ENCODE measurements at places on chromosomes 1 and 21. TPM values are rescaled to one million over a fixed set of nuclear protein-coding genes. Genes with fewer than 3 reads are reported as not detected.

Gene CFHR2
- not detected for total RNA-seq

Gene CATSPERE
- total RNA-seq, result 0.25 TPM

Gene A3GALT2
- total RNA-seq, result not detected

Gene SELL
- 64.9 TPM for total RNA-seq

Gene SMCP
- total RNA-seq, result not detected

Gene NEGR1
- total RNA-seq, result not detected

Gene ILDR2
- 18.5 TPM for total RNA-seq

Gene TMEM125
- total RNA-seq, result not detected

Gene HCRTR1
- total RNA-seq, result not detected

Gene OR6N1
- not detected for total RNA-seq

Gene KRTAP12-2
- total RNA-seq, result not detected

Gene OR2L5
- not detected for total RNA-seq

GRCh38 chr1:218345673-218346390, 696 bp downstream of the TGFB2 start:
- DNase-seq, result no peak

DNA sequence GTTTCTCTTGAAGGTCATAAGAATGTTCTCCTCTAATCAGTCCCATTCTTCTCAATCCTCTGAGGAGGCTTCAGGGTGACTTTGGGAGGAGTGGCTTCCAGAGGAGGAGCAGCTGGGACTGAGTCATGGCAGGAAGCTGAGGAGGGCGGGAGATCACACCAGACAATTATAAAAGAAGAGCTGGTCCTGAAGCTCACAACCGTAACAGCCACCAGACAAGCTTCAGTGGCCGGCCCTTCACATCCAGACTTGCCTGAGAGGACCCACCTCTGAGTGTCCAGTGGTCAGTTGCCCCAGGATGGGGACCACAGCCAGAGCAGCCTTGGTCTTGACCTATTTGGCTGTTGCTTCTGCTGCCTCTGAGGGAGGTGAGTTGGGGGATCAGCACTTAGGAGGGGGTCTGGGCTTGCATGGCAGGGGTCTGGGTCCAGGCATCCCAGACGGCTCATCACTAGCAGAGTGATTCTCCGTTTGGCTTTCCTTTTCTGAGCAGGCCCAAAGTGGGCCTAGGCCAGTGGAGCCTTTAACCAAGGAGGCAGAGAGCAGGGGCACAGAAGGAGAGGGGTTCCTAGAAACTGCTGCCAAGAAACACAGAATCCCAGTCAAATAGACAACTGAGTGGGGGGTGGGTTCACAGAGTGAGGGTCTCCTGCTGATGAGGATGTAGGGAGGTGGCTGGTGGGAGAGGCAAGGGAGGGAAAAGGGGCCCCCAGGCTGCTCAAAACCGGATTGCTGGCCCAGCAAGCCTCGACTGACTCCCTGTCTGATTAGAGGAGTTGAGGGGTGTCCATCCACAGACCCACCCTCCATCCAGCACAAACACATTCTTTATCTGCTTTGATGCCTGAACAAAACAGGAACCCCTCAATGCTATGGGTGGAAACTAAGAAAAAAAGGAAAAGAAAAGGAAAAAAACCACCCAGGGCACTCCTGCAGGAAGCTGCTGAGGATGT, at the start of gene ECM1:
Gene ECM1 (plus strand): TSS at position 198 of the 953 bp plus-strand sequence. CDS start 101 bp downstream, at position 299.
- DNase-seq, result no peak

- no peak for DNase-seq
Observed at GRCh38 chr1:46806196-46807020, 7.6 kb downstream of the CYP4B1 start.

DNA sequence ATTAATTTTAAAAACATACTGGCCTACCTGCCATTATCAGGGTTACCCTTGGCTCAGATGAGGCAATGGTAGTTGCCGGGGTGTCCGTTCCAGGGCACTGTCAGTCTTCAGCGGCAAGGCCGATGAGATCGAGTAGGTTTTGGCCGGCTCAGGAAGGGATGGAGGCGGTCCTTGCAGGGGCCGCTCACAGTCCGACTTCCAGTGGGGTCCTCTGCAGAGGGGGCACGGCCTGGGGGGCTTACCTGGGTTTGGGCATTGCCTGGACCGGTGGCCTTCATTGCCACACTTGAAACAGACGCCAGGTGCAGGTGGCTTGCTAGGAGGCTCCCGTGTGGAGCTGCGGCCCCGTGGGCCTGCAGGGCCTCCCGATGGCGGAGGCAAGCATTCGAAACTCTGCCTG, 2.5 kb downstream of the ERVH48-1 start:
- no peak for DNase-seq

- no peak for DNase-seq
Observed at GRCh38 chr1:2206813-2207487, 12.4 kb upstream of the FAAP20 start.

- no peak for DNase-seq
Observed at GRCh38 chr1:71296551-71297134, 215.8 kb upstream of the ZRANB2 start.

DNA sequence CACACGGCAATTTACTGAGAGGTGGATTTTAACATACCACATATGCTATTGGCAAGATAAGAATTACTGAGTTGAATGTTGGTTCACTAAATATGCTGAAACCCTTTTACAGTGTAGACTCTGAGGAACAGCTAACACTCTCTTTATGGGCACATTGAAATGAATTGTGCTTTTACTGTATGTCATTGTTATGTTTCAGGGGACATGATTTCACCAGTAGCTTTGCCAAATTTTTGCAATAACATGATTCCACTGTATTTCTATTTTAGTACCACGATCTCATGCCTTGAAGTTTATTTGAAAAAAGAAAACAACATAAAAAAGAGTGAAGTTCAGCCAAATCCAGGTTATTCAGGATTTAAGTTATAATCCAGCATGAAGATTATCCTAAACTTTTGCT, 188.5 kb downstream of the HLX start:
- no peak for DNase-seq

GRCh38 chr1:167821969-167822685, 91.8 kb downstream of the ADCY10 start:
- no peak for DNase-seq

- DNase-seq, result no peak
Observed at GRCh38 chr1:24904731-24905354, 25.2 kb downstream of the RUNX3 start.

DNA sequence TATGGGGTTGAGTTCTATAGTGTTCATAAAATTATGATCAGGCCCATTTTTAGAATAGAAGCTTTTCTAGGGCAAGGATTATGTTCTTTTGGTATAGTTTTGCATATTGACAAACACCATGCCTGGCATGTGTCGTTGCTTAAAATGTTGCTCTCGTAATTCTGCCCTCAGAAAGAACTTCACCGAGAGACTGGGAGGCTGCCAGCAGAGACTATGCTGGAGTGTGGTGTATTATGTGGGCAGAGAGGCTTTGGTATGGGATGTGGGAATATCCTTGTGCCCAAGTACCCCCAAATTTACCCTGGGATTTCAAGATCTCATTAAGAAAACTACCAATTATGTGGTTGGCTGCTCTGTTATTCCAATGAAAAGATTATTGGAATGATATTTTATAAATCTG, 27.9 kb downstream of the PGM1 start:
- no peak for DNase-seq

DNA sequence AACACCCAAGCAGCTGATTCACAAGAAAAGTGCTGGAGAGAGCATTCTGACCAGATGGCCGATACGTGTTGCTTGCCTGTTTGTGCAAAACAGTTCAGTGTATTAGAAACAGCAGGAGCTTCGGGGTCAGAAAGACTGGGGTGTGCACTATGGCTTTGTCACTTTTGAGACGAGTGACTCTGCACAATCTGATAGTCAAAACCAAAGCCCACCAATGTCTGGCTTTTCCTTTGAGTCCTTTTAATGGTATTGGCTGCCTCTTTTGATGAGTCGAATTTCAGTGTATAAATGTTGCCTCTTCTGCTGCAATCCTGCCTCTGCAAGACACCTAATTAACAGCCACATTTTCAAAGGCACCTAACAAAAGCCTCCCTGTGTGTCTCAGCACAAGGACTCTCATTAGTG, 444.6 kb downstream of the AJAP1 start:
- no peak for DNase-seq

- no peak for DNase-seq
Observed at GRCh38 chr1:86926883-86927282, 12.4 kb downstream of the HS2ST1 start.

GRCh38 chr1:196558411-196558810, 49.8 kb downstream of the KCNT2 start:
- no peak for DNase-seq

DNA sequence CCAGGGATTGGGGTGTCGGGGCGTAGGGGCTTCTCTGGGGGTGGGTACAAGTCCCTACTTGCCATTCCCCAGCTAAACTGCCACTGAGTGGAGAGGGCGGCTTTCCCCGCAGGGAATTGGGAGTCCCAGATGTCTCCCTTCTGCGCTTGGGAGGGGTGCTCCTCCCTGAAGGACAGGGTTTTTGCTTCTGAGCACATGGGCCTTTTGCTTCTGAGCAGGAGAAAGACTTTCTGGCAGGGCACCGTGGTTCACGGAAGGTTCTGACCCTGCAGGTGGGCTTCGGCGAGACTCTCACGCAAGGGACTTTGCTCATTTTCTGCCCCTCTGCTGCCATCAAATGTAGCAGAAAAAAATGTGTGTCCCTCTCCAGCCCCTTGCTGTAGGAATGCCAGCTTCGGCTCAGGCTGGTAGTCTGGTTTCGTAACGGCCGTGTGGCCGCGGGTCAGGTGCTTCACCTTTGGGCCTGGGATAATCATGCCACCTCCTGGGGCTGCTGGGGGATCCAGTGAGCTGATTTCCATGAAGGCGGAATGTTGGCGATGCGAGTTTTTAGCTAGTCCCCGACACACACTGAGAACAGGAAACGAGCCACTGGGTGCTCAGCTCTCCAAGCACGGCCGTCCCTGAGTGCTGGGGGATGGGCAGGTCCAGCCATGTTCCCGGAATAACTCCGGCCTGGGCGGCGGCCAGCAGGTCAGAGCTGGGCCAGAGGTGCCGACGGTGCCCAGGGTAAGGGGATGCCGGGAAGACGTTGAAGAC, 364.0 kb downstream of the CAMTA1 start:
- DNase-seq, result no peak

DNA sequence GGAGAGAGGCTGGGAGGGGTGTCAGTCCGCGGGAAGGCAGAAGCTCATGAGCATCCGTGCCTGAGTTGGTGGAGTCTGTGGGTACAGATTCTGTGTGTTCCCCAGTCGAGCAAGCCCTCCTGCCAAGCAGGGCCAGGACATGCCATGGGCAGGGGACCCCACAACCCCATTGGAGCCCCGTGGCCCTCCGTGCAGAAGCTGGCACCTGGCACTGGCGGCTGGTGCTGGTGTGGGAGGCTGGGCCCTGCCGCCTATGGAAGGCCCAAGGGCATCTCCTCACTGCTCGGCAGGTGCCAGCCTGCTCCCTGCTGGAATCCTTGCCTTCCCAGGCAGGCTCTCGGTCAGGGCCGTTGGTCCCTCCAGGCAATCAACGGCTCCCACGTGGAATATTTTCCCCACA, 73.7 kb downstream of the UBE2T start:
- DNase-seq, result no peak

GRCh38 chr1:106268070-106268469, 788.4 kb upstream of the PRMT6 start:
- DNase-seq, result no peak

- peak; percentile 80 for DNase-seq
Observed at GRCh38 chr1:32249831-32250525, 1.1 kb upstream of the LCK start.

GRCh38 chr1:9659328-9659727, 7.8 kb downstream of the PIK3CD start:
- no peak for DNase-seq

DNA sequence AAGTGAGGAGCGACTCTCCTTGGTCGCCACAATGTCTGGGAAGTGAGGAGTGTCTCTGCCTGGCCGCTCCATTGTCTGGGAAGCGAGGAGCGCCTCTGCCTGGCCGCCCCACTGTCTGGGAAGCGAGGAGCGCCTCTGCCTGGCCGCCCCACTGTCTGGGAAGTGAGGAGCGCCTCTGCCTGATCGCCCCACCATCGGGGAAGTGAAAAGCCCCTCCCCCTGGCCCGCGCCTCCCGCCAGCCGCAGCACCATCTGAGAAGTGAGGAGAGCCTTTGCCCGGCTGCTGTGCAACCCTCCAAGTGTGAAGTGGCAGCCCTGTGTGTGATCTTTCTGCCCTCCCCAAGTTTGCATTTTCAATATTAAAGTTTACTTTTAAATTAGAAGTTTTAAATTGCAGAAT, 95.0 kb upstream of the PPP2R5A start:
- no peak for DNase-seq

- peak; percentile 15 for DNase-seq
Observed at GRCh38 chr1:235954306-235955283, 87.9 kb upstream of the LYST start.

DNA sequence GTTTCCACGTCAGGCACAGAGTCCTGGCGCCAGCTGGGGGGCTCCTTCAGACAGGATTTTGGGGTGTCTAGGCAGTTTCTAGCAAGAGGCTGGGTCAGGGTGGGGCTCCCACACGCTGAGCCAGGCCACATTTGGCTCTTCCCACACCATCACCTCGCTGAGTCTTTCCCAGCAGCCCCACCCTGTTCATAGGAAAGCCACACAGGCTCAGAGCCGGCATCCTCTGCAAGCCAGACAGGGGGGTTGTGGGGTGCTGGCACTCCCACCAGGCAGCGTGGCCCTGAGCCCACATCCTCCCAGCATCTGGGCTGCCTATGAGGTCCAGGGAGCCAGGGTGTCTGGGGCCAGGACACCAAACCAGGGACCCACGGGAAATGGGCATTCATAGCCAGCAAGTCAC, 2.8 kb upstream of the GPR153 start:
- no peak for DNase-seq

DNA sequence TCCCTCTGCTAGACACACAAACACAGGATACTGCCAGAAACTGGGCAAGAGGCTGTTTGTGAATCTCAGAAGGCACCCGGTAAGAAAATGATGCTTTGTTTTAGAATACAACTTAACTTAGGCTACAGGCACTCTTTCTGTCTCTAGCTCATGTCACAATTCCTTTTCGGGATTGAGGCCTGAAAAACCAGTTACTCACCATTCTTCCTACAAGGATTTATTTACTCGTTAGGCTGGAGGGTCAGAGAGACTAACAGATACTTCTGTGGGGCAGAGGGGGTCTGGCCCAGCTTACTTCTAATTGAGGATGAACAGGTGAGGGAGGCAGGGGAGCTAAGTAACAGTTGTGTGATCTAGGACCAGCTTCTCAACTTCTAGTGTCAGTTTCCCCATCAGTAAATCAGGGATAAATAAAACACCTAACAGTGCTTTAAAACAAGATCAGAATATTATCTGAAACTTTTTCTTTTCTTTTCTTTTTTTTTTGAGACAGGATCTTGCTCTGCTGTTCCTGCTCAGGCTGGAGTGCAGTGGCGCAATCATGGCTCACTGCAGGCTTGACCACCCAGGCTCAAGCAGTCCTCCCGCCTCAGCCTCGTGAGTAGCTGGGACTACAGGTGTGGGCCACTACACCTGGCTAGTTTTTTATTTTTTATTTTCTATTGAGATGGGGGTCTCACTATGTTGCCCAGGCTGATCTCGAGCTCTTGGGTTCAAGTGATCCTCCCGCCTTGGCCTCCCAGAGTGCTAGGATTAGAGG, 31.9 kb downstream of the NFYC start:
- DNase-seq, result no peak

DNA sequence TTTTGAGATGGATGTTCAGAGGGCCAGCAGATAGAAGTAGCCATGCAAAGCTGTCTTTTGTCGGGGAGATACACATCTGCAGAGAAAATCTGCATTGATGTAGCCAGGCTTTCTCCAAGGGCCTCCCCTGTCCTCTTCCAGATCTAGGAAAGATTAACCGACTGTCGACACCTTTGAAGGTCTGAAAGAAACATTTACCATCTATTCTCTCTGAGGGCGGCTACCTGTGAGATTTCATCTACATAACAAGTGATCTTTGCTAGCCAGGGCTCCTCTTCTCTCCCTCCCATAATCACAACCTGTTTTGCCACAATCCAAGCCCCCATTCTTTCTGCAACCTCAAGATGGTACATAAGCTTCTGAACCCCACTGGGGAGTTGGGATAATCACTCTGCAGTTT, 193.6 kb downstream of the RGS7 start:
- DNase-seq, result no peak
